ENCODE measurements at places on chromosomes 2 and 18.
A peak's percentile ranks its signal among the peaks of the same experiment; 100 is the strongest.

- no peak for DNase-seq
These were observed 209.4 kb upstream of the RBBP8 start for GRCh38 chr18:22723773-22724172.

GRCh38 chr2:229901819-229902218, 20.0 kb downstream of the TRIP12 start:
- peak; percentile 73 for DNase-seq

DNA sequence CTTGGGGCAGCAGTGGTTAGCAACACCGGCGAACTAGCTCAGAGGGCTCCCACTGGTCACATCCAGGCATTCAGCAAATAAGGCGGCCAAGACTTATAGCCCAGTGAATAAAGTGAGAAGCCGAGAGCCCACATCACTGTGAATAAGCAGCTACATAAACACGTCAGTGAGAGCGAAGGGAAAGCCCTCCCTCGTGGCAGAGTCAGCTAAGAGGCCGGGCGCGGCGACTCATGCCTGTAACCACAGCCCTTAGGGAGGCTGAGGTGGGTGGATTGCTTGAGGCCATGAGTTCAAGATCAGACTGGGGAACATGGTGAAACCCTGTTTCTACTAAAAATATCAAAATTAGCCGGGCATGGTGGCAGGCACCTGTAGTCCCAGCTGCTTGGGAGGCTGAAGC, 5.2 kb downstream of the D2HGDH start:
- DNase-seq = no peak

DNA sequence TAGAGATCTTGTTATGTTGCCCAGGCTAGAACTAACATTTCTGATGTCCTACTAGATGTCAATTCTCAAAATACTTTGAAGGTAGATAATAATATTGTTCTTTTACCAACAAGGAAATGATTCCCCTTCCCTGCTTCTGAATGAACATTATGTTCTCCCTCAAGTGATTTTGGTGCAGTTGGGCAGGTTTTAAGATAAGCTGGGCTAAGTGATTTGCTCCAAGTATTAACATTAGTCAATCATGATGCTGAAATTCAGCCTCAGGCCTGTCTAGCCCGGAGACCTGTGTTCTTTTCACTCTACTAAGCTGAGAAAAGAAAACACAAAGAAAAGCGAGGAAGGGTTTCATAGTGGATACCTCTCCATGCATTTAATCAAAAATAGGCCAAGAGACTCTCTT, 38.5 kb upstream of the SPTBN1 start:
- DNase-seq = no peak

DNA sequence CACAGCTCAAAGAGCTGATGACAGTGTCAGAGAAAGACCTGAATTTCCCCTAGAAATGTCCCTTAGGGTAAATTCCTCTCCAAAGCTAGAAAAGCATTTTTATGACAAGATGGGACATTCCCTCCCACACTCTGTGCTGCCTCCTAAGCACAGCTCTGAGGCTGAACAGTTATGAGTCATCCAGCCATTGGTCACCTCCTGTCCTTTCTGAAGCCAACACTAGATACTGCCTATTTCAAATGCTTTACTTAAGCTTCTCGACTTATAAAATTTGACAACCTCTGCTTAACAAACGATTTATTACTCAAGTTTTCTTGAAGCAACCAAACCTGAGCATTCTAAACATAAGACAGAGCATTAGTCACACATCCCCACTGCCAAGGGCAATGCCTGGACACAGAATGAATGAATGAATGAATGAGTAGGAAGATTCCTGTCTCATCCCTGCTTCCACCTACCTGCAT, 35.4 kb downstream of the B4GALT6 start:
- DNase-seq = peak; percentile 82

DNA sequence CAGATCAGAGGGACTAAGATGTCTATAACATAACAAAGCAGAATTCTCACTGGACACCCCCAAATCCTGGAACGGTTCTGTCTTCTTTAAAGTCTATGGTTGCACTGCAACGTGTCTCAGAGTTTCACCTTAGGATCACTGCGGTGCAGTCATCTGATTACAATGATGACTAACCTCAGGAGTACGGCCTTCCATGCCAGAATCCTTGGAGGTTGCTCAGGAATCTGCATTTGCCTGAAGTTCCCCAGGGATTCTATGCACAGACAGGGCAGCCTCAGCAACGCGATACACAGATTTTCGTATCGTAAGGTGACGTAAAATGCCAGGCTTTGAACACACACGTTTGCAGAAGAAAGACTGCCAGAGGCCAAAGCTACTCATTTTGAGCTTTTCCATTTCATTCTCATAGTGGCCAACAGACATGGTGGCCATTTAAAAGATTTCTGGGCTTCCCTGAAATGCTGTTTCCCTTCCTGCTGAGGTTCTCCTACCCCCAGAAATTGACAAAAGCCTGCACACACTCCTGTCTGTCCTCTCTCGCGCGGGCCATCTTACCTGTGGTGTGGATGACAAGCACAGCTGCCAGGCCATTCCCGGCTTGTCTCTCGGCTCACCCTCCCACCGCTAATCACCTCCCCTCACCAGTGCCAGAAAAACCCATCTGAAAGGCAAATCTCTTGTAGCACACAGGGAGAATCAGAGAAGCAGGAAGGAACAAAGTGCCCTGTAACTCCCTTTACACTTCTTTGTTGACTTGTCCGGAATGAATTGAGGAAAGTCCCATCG, 148.8 kb downstream of the ACKR3 start:
- no peak for DNase-seq

- DNase-seq = no peak
These were observed 412.1 kb upstream of the TRIB2 start for GRCh38 chr2:12304564-12305171.

DNA sequence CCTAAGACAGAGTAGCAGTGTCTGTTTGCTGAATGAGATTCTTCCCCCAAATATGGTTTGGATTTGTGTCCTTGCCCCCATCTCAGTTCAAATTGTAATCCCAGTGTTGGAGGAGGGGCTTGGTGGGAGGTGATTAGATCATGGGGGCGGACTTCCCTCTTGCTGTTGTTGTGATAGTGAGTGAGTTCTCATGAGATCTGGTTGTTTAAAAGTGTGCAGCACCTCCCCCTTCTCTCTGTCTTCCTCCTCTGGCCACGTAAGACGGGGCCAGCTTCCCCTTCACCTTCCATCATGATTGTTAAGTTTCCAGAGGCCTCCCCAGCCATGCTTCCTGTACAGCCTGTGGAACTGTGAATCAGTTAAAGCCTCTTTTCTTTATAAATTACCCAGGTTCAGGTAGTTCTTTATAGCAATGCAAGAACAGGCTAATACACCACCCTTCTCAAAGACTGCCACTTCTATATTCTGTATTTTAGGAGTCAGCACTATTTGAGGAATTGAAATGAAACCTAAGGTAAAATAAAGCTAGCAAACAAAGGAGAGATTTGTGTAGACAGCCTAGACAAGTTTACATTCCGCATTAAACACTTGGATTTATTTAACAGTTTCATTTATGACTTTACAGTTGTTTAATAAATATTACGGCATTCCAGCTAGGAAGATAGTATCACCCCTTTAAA, 21.6 kb downstream of the FBXO36 start:
- no peak for DNase-seq

DNA sequence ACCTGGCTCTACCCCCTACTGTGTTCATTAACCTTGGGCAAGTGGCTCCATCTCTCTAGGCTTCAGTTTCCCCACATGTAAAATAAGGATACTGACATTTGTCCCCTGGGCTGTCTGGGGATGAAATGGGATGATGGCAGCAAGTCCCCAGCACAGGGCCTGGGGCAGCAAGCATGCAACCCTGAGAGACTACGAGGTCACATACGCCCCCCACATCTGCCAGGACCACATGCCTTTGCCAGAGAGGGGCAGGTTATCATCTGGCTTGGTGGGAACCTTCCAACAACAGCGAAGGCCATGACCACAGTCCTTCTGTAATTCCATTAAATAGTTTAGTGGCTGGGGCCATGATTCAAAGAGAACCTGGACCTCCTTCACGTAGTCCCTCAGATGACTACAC, 145.9 kb upstream of the REV1 start:
- no peak for DNase-seq

DNA sequence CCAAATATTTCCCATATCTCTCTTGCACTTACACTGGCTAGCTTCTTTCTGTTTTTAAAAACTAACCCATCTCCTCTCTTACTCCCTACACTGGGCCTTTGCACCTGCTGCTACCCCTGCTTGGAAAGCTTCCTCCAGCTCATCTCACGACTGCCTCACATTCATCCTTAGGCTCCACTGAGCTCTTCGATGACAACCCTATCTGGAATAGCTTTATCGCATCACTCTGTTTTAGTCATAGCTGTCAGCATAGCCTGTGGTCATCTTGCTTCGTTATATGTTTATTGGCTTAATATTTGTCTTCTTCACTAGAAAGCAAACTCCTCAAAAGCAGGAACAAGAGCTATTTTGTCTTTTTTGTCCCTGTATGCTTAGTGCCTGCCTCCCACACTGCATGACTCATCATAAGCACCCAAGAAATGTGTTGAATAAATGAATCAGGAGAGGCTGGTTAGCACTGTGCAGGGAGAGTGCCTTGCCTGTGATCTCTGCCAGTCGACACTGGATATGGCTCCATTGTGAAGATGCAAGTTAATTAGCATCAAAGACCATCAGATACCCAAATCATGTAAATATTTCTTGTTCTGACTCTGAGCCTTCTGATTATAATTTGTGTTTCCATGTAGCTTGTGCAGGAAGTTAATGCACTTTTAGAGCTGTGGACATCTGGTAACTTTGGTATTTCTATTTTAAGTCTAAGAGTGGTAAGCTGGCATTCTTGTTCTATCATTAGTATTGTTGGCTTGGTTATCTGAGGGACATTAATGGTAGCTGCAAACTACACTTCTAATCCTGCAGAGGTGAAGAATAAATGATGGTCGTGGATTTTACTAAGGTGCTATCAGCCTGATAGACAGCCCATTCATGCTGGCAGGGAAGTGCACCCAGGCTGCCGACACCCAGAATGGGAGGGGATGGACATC, 10.3 kb upstream of the DYTN start:
- no peak for DNase-seq

- no peak for DNase-seq
These were observed 68.5 kb downstream of the FIGN start for GRCh38 chr2:163667064-163667887.

DNA sequence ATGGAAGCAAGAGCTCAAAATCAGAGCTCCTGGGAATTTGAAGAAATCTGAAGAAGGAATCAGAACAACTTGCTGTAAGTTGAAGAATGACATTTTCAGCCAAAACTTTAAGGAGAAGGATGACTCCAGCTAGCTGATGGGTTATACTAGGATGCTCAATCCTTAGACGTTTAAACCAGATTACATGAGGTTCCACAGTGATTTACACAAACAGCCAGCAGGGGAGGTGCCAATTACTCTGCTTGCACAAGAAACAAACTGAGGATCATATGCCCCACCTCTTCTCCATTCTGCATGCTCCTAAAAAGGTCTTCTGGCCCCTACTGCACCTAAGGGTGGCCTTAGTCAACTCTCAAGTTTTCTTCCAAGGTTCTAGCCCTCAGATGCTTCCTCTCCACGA, 47.9 kb upstream of the PCBP1 start:
- no peak for DNase-seq

GRCh38 chr2:63736354-63736753, 105.3 kb upstream of the UGP2 start:
- DNase-seq = no peak

- DNase-seq = no peak
These were observed 774.1 kb downstream of the METTL4 start for GRCh38 chr18:1797235-1797634.

DNA sequence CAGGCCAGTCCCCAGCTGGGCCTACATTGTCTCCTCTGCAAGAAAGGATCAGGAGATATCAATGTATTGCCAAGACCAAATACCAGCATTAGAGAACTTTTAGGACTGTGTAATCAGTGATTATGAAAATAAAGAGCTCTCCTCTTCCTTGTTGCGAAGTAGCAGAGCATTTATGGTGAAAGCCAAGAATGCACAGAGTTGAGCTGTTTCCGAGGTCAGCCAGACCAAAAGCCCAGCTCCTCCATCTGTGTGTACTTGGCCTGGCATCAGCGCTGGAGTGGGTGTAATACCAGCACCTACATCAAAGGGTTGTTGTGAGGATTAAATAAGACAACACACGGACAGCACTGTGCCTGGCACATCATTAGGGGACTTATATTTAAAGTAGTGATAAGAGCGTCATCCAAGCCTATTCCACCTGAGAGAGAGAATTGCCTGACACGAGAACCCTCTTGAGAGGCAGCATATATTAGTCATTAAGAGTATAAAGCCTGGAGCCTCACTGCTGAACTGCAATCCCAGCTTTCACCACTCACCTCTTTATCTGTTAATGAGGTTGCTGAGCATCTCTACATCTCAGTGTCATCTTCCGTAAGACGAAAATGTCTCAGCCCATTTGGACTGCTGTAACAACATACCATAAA, 7.4 kb upstream of the SLC16A14 start:
- no peak for DNase-seq

DNA sequence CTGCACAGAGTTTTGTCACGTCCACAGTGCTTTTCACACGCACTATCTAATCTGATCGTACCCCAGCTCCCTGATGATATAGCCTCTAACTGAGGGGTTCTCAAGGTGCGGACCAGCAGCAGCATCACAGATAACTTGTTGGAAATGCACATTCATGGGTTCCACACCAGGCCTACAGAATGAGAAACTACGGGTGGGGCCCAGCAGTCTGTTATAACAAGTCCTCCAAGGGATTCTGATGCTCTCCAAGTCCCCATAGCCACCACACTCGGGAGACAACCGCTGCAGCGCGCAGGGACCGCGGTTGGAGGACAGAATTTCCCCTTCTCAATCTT, 745 bp upstream of the BZW1 start:
- DNase-seq = no peak

DNA sequence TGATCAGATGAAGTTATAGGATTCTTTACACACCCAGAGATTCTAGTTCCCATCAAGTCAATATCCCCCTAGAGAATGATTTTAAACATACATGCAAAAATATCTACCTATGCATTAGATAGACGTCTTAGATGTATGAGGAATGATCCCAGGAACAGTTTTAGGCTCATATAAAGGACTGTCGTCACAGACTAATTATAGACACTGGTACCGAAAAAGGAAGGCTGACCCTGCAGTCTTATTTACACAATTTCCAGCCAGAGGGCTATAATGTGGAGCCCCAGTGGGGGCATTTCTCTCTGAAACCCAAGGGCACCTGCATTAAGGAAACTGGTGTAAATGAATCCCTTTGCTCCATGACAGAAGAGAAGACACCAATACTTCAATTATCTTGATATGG, 170.4 kb downstream of the ZNF521 start:
- no peak for DNase-seq

- no peak for DNase-seq
These were observed 28.3 kb upstream of the CCL20 start for GRCh38 chr2:227785293-227785692.

- peak; percentile 76 for DNase-seq
These were observed 4.1 kb downstream of the SPATS2L start for GRCh38 chr2:200310545-200310971.

DNA sequence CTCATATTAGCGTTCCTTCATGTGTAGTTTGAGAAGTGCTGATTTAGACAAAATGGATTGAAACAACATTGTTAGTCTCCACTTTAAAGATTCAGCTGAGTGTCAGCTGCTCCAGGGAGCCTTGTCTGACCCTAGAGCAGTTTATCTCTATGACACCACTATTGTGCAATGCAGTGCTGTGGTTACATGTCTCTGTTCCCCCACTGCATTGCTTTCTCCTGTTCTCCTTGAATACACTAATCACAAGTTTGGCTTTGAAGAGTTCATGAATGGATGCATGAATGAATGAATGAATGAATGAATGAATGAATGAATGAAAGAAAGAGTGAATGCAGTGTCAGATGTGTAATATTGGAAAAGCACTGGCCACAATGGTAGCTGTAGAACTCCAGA, 38.3 kb downstream of the GCG start:
- peak; percentile 73 for DNase-seq

Data from mesendoderm (in vitro differentiated cells).